ENCODE measurements at places on chromosomes 4 and X.

DNA sequence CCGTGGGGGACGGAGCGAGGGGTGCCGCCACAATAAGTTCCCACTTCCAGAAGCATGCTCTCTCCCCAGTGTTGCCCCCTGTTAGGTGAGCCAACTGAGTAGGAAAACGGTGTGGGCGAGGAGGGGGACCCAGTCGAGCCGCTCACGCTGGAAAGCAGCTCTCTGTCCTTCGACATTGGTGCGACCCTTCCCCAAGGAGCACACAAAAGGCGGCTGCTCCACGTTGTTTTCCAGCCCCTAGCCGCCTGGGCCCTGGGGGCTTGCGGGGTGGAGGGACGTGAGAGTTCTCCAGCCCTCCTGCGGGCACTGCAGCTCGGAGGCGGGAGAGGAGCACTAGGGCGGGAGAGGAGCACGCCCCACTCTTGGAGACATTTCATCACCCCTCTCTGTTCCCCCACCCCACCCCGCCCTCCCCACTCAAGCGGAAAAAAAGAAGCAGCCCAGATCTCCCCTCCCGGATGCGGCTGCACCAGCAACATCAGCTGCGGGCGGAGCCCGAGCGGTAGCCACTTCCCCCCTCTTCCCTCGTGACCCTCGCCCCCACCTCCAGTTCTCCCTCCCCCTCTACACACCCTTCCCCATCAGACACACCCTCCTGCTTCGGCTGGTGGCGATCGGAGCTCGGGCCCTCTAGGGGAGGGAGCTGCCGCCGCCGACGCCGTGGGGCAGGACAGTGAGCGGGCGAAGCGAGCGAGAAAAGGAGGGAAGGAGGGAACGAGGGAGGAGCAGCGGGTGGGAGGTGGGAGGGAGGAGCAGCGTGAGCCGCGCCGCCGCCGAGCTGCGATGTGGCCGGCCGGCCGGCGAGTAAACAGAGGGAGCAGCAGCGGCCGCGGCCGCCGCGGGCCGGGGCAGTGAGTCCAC, at the start of gene DOCK11:
DOCK11 (plus strand) TSS at position 755 of the 861 bp plus-strand sequence. CDS start 157 bp downstream, outside the sequence.
- peak; percentile 54 for DNase-seq

- DNase-seq = no peak
These were observed 87.5 kb downstream of the LEF1 start for GRCh38 chr4:108081256-108081655.

GRCh38 chrX:150513544-150513943, 54.9 kb upstream of the MTM1 start:
- no peak for DNase-seq

DNA sequence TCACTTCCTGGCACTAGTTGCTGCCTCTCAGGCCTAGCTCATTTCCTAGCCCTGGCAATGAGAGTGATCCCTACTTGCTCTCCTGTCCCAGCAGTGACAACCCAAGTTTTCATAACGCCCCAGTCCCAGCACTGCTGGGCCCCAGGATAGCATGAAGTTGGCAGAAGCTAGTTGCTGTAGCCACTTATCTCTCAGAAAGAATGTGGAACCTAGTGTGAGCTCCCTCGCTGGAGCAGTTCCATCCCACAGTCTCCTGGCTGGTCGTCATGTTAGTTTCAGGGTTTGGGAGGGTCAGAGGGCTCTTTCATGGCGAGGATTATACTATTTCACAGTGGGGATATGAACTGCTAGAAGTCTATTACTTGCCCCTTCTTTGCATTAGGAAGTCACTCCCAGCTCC, 5.1 kb downstream of the PF4 start:
- DNase-seq = no peak

DNA sequence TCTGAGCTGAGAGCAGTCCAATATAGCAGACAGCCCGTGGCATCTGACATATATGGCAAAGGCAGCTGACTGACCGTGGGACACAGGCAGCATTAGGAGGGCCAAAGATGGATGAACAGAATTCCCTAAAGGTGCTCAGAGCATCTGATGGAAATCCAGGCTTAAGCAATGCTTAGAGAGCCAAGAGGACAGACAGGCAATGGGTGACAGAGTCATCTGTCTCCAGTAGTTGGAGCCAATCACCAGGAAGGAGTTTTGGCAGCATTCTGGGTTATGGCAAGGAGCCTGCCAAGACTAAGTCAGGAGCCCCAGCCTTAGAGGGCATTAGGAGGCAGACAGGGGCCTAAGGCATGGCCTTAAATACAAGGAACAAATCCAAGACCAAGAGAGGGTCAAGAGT, 153.3 kb upstream of the USP9X start:
- no peak for DNase-seq

GRCh38 chr4:76962406-76963130, 13.0 kb downstream of the SEPTIN11 start:
- no peak for DNase-seq

- DNase-seq = no peak
These were observed 2.2 kb downstream of the SORCS2 start for GRCh38 chr4:7194251-7195140.

GRCh38 chr4:147963839-147964238, 232.0 kb downstream of the ARHGAP10 start:
- DNase-seq = no peak

DNA sequence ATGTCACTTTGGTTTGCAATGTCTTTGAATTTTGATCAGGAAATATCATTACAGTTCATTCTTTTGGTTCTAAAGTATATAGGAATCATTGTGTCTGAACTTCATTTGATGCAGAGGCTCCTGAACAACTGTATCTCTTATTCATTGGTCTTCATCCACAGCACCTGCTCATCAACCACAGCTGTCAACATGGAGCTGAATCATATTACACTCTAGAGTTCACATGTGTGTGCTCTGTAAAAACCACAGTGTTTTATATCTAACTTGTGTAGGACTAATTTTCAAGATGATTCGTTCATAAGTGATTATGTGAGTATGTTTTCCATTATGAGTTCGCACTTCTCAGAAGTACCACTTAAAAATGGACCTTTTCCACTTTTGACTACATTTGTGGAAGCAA, 643.3 kb upstream of the FAM241A start:
- DNase-seq = no peak

GRCh38 chr4:140359562-140360427, 13.7 kb upstream of the SCOC start:
- DNase-seq = peak; percentile 35

DNA sequence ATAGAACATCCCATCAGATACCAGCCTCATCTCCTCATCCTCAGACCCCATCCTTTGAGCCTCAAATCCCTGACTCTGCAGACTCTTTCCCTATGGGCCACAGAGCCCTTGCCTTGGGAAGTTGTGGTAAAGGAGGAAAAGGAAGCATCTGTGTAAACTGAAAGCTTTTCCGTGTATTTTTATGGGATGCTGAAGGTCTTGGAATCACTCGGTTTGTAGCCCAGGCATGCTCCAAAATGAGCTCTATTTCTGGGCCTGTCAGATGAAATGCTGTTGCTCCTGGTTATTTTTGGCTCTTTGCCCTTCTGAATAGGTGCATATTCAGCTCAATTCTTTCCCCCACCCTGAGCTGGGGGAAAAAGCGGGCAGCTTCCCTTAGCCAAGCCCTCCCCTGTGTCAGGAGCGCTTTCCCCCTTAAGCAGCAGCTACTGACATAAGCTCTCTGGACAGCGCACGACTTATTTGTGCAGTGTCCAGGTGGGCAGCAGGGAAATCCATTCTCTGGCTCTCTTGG, 5.0 kb upstream of the SEL1L3 start:
- DNase-seq = no peak

- no peak for DNase-seq
These were observed 227.8 kb upstream of the SPRY1 start for GRCh38 chr4:123168812-123169211.

GRCh38 chr4:183264614-183265013, 55.5 kb downstream of the CLDN22 start:
- no peak for DNase-seq

DNA sequence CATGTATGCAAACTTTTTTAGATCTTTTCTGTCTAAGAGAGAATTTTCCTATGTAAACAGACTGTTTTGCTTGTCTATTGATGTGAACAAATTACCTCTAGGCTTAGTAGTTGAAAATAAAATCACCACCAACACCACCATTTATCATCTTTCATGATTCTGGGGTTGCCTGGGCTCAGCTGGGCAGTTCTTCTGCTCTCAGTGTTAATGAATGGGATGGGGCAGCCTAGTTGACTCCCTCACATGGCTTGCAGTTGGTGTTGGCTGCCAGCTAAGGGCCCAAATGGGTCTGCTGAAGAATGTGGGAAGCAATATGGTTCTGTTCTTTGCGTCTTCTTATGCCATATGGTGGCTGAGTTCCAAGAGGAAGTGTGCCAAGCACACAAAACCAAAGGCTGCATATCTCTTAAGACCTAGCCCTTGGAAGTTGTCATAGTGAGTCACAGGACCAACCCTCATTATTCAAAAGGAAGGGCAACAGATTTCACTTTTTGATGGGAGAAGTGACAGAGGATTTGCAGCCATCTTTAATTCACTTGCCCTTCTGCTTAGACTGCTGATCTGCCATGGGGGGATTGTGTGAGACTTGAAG, 17.9 kb downstream of the REELD1 start:
- DNase-seq = no peak

GRCh38 chr4:7844594-7844991, 95.1 kb downstream of the AFAP1 start:
- DNase-seq = no peak

GRCh38 chr4:173527103-173527891, 2.7 kb downstream of the HAND2 start:
- DNase-seq = no peak

- no peak for DNase-seq
These were observed 1161.3 kb downstream of the C4orf33 start for GRCh38 chr4:130257271-130257670.

DNA sequence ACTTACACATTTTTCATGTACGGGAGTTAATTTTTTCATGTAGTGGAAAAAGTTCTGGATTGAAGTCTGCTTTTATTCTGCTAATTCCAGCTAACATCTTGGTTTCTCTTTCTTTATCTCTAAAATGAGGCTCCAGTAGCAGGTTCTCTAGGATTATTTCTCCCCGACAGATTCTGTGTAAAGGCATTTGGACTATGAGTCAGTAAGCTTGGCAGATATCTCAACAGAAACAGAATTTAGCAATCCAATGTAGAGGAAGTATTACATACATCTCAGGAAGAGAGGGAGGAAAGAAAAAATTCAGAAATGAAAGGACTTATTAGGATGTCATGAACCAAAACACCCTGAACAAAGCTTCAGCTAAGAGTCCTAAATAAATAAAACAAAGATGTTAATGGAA, 1682.3 kb upstream of the TENM3 start:
- no peak for DNase-seq

GRCh38 chrX:57573754-57574153, 18.1 kb upstream of the ZXDB start:
- no peak for DNase-seq

- no peak for DNase-seq
These were observed 38.2 kb downstream of the FHL1 start for GRCh38 chrX:136185401-136186022.

DNA sequence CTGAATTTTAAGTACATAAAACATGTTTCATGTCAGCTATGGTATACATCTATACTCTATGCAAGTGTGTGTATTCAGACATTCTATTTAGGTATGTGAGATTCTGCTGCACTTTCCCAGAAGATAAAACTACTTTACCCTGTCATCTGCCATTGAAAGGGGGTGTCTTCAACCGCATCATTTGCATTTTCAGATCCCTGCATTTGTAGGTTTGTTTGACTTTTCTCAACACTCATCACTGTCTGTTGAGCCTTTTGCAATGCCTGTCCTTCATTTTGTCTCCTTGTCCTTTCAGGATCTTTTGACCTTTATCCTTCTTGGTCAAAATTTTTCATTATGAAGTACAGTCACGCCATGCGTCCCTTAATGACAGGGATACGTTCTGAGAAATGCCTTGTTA, 103.5 kb downstream of the TMA16 start:
- DNase-seq = no peak

GRCh38 chr4:60020389-60020788, 1179.7 kb upstream of the ADGRL3 start:
- no peak for DNase-seq

- no peak for DNase-seq
These were observed 346.9 kb downstream of the ARHGAP24 start for GRCh38 chr4:85821688-85822455.

DNA sequence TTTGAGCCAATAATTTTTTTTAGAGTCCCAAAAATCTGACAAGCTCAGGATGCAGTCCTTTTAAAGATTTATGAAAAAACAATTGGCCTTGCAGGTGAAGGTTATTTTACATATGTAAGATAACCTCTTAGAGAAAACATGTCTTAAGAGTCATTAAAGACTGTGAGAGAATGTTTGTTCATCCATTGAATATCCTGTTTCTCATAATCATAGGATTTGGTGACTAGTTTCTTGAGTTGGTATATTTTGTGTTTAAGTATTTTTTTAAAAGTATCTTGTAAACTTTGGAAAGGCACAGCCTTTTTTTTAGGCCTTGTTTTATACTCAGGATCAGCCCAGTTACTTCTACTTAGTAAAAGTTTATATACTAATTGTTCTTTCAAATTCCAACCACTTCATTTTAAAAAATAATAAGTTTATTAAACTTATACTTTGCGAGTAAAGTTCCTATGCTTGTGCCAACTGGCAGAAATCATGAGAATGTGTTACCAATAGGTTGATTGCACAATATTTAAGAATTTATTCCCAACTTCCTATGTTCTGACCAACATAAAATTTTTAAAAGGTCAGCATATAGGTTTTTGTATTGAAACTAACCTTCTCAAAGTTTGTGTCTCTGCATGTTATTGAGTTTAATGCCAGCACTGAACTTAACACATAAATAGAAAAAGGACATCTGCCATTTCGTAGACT, 40.0 kb upstream of the ARSJ start:
- DNase-seq = no peak

DNA sequence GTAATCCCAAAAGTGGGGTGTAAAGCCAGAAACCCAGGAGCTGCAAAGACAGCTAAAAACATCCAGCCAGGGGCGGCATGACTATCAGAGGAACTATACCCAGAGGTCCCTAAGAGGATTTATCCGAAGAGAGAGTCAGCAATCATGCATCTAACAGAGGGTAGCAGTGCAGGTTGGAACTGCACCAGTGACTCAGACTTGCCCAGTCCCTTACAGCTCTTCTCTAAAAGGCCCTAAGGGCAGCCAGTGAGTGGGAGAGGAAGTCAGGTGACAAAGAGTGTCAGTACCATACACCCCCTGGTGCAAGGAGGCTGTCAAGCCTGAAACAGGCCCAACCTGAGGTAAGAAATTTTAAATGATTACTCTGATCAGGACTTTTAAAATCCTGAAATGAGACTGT, 88.1 kb downstream of the CAMK2D start:
- DNase-seq = no peak

- DNase-seq = no peak
These were observed 226.2 kb downstream of the PALLD start for GRCh38 chr4:168723020-168723419.

GRCh38 chr4:163269869-163270268, 62.5 kb downstream of the NPY1R start:
- DNase-seq = no peak

Measured in stimulated activated CD4-positive, alpha-beta T cell treated with anti-CD3 and anti-CD28 coated beads, Interleukin-15, amount 100 ng/mL, for 1 hour (primary cell).